ENCODE measurements at places on chromosomes 6 and 20.

- no peak for DNase-seq
These were observed 38.3 kb downstream of the DCBLD1 start for GRCh38 chr6:117520603-117521395.

GRCh38 chr6:129908858-129909257 is 47.7 kb upstream of the TMEM244 start:
- no peak for DNase-seq

DNA sequence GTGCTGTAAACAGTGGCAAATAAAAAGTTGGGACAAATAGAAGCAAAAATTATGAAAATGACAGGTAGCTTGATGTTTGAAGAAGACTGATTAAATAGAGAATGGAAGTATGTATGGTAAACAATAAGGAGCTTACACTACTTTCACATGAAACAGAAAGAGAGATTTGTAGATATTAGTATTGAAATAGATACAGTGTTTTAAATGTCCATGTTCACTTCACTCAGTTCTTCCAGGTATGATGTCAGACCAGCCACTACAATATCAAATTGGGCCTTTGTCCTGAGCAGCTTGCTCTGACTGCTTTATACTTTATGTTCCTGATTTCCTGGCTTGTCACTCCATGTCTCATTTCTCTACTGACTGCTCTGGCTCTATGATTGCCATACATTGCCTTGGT is 107.5 kb downstream of the CENPW start:
- DNase-seq, result no peak

DNA sequence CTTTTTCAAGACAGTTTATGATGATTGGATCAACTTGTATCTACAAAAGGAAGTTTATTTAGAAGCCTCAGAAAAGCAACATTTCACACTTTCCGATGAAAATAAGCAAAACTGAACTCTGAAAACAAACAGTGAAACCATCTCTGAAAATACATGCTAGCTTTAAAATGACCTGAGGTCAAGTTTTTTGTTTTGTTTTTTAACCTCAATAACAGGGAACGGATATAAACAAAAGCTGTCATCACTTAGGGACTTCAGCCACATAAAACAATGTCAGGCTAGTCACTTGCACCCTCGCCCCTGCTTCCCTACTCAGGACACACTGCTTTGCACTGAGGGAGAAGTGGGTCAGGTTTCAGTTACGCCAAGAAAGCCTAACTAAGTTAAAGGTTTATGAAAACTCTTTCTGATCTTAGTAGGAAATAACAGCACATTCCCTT is 11.6 kb downstream of the BACH2 start:
- DNase-seq, result no peak

DNA sequence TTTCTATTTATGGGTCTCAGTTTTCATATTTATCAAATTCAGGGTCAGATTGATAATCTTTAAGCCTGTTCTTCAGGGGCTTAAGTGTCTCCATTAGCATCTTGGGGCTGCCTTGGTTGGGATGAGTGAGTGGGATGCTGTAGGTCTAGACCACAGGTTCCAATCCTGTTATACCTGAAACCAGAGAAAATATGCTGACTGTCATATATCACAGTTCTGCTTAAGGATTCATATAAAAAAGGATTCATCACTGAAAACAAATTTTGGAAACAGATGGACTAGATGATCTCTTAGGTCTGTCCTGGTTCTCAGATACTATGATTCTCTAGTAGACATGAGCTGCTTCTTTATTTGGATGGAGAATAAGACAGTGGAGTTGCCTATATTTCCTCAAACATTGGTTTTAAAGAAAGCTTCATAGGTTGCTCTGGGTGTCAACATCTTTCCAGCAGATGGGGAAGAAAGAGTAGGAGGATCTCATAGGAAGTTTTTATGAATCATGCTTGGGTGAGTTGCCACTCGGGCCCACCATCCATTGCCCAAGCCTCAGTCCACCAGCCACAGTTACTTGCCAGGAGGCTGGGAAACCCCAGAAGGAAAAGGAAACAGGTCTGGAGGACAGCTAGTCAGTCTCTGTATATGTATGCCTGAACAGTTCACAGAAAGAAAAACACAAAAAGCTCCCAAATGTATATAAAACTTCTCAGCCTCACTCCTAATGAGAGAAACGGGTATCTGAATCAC is 42.9 kb upstream of the MAP7 start:
- DNase-seq, result no peak

GRCh38 chr6:136920671-136921380 is 1.3 kb upstream of the SLC35D3 start:
- DNase-seq, result no peak

DNA sequence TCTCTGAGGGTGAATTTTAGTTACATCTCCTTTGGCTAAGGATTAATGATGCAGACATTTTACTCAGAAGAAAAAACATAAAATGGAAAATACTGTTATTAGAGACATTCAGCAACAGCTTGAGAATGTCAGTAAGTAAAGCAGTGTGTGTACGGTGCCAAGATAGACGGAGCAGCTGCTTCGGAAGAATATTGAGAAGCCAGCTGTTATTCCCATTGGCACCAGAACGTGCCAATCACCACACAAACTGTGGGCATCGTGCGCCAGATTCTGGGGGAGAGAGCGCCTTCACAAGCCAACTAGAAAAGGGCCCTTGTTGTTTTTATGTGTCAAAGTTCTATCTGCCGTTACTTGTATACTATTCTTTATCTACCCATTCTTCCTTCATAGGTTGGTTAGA is 163.4 kb downstream of the MTFR2 start:
- DNase-seq, result no peak

GRCh38 chr6:105324386-105324950 is 78.4 kb downstream of the PREP start:
- no peak for DNase-seq

DNA sequence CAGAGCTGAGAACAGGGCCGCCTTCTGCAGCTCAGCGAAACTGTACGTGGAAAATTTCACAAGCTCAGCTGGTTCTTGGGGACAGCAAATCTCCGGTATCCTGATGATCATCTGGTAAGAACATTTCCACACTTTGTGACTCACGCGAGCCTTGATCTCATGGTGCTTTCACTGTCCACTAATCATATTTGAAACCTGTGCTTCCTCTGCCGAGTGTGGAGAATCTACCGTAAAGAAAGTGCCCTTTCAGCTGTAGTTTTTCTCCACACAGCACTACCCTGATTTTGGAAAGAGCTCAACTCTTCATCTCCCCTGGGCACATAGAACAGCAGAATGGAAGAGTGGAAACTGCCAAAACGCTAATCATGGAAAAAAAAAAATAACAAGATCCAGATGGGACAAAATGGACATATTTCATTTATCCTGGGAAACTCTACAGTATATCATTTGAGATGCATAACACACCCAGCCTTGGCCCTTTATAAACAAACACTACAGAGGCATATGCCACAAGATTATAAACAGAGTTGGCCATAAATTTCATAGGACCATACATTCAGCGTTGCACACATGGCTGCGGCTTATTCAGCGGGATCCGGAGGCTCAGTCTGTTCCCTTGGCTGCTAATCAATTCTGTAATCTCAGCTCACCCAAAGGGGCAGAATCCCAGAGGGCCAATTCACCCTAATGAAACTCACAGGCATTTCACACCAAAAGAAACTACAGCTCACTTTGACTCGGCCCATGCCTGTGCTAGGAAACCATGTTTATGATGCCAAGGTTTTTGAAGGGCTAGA is 434.5 kb downstream of the HDGFL1 start:
- DNase-seq, result no peak

- no peak for DNase-seq
These were observed 147.5 kb downstream of the FLRT3 start for GRCh38 chr20:14189794-14190402.

DNA sequence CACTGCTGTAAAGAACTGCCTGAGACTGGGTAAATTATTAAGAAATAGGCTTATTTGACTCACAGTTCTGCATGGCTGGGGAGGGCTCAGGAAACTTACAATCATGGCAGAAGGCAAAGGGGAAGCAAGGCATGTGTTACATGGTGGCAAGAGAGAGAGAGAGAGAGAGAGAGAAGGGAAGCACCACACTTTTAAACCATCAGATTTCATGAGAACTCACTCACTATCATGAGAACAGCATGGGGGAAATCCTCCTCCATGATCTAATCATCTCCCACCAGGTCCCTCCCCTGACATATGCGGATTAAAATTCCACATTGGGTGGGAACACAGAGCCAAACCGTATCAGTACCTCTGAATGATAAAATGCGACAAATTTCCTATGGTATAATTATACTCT is 203.9 kb upstream of the MARCKS start:
- DNase-seq, result no peak

GRCh38 chr6:90454836-90455427 is 131.9 kb downstream of the MAP3K7 start:
- DNase-seq, result no peak

- DNase-seq, result no peak
These were observed 23.1 kb downstream of the SERPINB1 start for GRCh38 chr6:2818593-2818992.

DNA sequence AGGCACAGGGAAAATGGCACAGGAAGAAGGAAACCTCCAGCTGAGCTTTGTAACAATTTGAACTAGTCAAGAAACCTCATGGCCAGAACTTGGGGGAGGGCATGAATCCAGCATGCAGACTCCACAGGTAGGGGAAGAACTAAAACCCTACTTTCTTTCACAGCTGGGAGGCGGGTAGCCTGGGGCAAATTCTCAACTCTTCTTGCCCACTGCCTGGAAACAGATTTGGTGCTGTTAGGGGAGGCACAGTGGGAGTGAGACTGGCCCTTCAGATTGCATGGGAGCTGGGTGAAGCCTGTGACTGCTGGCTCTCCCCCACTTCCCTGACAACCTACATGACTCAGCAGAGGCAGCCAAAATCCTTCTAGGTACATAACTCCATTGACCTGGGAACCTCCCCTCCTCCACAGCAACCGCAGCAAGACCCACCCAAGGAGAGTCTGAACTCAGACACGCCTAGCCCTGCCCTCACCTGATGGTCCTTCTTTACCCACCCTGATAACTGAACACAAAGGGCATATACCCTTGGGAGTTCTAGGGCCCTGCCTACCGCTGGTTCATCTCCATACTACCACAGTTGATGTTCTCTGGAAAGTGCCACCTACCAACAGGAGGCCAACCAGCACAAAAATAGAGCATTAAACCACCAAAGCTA is 37.2 kb upstream of the TRIM27 start:
- no peak for DNase-seq

GRCh38 chr6:53588816-53589509 is 44.1 kb upstream of the GCLC start:
- DNase-seq, result no peak

GRCh38 chr6:168165373-168165772 is 86.4 kb upstream of the FRMD1 start:
- DNase-seq, result no peak

- DNase-seq, result no peak
These were observed 59.2 kb upstream of the PIM1 start for GRCh38 chr6:37110500-37111461.

GRCh38 chr6:35251949-35252348 is 7.6 kb upstream of the ZNF76 start:
- DNase-seq, result no peak

GRCh38 chr6:148559848-148560433 is 186.9 kb upstream of the UST start:
- peak; percentile 48 for DNase-seq
